Hematopoietic multipotent progenitor cell treated with erythropoietin and hydrocortisone succinate and interleukin-3 and kit ligand, for 15 days (in vitro differentiated cells): ENCODE measurements at places on chromosomes 5 and 9.

DNA sequence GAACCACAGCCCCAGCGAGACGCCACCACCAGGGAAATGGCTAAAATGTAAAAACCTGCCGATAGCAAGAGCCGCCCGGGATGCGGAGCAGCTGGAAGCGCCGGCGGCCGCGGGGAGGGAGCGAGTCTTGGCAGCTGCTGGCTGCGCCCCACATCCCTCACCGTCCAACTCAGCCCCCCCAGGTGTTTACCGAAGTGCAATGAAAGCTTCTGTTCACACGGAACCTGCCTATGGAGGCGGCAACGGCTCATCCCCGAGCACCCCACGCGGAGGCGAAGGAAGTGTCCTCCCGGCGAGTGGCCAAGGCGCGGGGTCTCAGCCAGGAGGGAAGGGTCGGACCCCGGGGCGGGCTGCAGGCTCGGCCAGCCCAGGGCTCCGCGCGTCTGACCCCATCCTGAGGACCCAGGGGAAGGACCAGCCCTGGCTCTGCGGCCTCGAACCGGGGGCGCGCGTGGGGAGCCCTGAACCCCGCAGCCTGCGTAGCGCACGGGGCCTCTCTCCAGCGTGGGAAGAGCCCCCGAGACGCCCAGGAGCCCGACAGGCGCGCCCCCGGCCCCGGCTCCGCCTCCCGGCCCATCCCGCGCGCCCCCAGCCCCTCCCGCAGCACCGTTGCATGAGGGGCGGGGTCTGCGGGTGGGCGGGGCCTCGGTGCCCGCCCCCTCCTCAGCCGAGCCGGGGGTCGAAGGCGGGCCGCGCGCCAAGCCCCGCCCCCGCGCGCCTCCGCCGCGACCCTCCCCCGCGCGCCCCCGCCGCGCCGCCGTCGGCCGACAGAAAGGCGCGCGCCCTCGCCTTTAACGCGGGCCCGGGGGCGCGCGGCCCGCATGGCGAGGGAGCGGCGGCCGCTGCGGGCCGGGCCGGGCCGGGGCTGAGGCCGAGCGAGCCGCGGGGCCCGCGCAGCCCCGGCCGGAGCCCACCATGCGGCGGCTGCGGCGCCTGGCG, at the start of gene DIPK1B:
Gene DIPK1B (plus strand): TSS at position 822 of the 939 bp plus-strand sequence. CDS start 94 bp downstream, at position 916.
- DNase-seq: no peak

DNA sequence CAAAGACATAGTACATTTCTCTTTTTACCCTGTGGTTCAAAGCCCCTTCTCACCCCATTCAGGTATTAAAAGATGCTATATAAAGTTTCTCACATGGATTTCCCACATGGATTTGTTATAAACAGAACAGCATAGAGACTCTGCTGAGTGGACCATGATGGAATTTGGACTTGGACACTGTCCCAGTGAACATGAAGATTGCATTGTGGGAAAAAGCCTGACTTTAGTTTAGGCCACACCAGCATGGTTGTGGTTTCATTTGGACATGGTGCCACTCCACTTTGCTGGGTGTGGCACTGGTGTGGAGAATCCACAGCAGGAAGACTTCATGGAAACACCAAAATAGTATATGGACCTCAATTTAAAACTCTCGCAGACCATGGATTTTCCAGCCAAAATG, 124.6 kb downstream of the ARHGAP26 start:
- no peak for DNase-seq

GRCh38 chr9:37107701-37108100, 12.7 kb upstream of the ZCCHC7 start:
- no peak for DNase-seq

- no peak for DNase-seq
These were observed 9.4 kb downstream of the OR2K2 start for GRCh38 chr9:111320631-111321030.

GRCh38 chr9:129849901-129850300, 14.6 kb downstream of the USP20 start:
- no peak for DNase-seq

DNA sequence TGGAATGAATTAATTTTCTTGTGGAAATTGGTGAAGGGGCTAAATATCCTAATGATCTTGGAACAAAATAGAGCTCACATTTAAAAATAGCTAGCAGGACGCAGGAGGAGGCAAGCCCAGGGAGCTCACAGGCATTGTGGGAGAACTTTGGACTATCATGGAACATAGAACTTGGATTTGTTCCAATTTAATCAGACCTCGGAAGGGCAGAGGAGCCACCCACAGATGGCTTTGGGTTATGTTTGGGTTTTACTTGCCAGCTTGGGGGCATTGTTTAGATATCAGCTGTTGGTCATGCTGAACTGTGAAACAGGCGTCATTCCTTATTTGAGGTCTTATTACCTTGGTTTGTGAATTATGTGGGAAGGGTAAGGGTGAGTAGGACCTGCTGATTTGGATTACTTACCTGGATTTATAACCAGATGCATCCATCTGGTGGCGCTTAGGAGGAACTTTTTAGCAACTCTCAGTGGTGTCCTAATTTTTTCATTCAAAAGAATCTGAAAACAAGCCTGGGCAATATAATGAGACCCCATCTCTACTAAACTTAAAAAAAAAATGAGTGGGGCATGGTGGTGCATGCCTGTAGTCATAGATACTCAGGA, 14.1 kb upstream of the PTGR1 start:
- no peak for DNase-seq

DNA sequence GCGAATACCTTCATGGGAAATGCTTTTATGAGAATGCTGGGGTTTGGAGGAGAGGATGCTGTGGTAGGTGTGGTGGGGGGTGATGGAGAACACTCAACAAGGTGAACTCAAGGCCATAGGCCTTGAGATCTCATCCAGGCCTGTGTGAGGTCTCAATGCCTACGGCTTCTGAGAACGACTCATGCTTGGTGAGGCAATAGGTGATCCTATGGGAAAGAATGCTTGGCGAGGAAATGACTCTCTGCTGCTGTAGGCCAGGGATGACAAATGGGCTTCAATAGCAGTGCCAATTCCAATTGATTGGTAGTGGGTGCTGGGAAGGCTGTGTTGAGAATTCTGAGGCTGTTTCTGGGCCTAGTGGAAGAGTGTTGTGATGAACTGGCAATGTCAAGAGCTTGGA, 280.2 kb upstream of the CLINT1 start:
- no peak for DNase-seq

DNA sequence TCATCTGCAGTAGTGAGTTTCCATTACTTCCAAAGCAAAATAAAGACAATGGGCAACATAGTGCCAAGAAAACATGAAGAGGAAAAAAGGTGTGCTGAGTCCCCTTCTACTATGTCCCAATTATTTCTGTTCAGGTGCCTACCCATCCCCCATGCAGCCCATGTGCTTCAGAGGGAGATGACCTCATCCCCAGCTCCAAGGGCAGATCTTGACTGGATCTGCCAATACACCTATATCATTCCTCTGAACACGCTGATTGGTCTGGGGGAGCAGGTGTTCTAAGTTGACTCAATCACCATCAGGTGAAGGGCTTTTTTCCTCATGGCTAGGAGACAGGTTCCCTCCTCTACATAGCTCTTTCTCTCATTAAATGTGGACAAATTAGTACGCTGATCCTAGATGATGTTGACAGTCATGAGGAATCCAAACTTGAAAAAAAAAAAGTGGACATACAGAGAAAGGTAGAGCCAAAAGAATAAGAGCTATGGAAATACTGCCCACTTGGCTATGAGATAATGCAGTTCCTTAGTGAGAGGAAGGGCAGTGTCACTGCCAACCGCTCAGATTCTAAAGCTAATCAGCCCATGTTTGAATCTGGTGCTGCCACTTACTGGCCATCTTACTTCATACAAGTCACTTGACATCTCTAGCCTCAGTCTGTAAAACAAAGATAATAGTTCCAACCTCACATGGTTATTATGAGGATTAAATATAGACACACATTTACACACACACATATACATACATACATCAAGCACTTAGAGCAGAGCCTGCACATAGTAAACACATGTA, 23.1 kb downstream of the PRELID2 start:
- no peak for DNase-seq

DNA sequence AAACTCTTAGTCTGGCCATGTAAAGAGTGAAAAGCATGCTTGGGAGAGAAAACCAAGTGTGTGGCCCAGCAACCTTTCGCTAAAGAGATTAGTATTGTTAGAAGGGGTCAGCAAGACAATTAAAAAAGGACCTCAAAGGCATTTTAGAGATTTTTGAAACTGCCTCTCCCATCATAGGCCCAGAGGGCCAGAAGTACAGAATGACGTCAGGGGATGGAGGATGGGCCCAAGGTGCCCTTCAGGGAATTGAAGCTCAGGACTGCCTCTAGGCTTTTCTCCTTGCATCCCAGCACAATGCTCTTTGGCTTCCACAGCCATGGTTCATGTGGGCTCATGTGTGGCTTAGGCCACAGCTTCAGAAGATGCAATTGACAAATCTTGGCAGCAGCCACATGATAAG, 287.0 kb upstream of the COX7C start:
- no peak for DNase-seq

GRCh38 chr9:124779368-124780059, 2.6 kb downstream of the OLFML2A start:
- no peak for DNase-seq

- DNase-seq: peak; percentile 82
These were observed 23.4 kb downstream of the SPACA9 start for GRCh38 chr9:132901858-132902831.

DNA sequence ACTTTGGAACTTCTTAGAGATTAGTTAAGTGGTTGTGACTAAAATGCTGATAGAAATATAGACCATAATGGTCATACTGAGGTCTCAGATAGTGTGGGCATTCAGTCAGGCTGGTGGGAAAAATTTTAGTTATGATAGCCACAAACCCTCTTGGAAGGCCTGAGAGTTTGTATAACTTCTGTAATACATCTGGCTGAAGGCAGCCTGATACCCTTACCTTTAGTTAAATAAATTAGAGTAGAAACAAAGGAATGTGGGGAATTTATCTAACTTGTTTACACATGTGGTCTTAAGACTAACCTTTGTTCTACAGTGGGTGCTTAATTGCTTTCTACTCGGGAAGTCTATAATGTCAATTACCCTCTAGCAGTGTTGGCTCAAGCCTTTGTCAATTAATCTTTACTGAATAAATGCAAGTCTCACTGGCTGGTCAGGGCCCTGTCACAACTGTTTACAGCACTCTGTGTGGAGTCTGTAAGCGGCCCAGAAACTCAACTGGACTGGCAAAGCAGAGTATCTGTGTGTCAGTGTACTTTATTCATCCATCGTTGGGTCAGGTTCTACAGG, 184.0 kb downstream of the FBXO4 start:
- DNase-seq: no peak

DNA sequence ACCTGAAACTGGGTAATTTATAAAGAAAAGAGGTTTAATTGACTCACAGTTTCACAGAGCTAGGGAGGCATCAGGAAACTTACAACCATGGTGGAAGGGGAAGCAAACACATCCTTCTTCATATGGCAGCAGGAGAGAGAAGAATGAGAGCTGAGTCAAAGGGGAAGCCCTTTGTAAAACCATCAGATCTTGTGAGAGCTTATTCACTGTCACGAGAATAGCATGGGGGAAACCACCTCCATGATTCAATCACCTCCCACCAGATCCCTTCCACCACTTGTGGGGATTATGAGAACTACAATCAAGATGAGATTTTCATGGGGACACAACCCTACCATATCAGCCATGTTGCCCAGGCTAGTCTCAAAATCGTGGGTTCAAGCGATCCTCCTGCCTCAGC, 143.4 kb downstream of the FGF18 start:
- DNase-seq: no peak

DNA sequence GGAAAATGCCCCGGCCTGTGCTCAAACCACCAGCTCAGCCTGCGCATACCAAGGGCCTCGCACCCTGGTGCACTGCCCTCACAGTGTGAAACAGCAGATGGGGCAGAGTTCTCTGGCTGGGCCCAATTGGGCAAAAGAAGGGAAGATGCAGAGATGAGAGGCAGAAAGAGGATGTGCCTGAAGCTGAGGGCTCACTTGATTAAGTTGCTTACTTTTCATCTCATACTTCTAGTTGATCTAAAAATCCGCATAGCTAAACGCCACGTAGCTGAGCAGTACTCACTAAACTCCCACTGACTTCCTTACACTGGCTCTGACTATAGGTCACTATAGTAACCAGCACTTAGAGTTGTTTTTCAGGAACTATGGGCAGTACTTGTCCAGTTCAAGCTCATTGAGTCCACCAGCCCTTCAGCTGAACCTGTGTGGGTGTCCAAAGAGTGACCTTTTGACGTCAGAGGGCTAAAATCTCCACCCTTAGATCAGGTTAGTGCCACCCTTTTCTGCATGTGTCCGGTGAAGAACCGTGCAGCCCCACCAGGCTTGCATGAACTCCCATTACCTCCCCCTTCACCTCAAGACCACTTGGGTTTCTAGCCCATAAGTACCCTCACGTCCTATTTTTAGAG, 215.2 kb downstream of the AUH start:
- DNase-seq: no peak

- DNase-seq: no peak
These were observed 461.7 kb downstream of the TLE1 start for GRCh38 chr9:81227507-81228245.

DNA sequence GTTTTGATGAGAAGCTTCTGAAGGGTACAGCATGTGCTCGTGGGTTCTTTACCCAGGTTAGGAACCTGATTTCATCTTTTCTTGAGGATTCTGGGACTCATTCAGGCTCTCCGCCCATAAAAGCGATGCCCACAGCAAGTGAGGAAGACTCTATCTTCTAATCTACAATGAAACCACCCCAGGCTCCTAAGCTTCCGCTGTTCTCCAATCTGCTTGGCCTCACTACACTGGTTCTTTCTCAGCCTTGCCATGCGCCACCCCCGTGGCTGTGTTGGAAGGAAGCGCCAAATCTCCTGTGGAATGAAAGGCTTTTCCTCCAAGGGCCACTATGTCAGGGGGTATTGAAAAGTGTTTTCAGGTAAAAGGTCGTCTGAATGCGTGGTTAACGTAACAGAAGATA, 135.6 kb downstream of the MYO10 start:
- no peak for DNase-seq

DNA sequence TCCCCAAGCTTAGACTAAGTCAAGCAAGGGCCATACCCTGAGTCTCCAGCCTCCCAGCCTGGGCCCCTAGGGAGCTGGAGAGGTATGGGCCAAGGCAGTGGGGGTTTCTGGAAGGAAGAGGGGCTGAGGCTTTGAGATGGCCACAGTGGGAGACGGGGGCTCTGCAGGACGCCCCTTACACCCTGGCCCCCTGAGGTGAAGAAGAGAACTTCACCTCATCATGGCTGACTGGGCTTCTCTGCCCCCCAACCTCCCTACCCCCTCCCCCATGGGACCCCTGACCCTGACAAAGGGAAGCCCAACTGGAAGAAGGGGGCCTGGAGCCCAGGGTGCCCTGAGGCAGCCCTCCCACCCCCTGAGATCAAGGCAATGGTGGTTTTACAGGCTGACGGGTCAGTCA, 25.8 kb downstream of the PCDH1 start:
- DNase-seq: no peak

- no peak for DNase-seq
These were observed 16.5 kb upstream of the SLC2A8 start for GRCh38 chr9:127380479-127380878.
